Left kidney (tissue), 8 donors: ENCODE measurements at places on chromosomes 2 and 18. TPM values are rescaled to one million over a fixed set of nuclear protein-coding genes. Genes with fewer than 3 reads are reported as not detected.
A peak's percentile ranks its signal among the peaks of the same experiment; 100 is the strongest.

DNA sequence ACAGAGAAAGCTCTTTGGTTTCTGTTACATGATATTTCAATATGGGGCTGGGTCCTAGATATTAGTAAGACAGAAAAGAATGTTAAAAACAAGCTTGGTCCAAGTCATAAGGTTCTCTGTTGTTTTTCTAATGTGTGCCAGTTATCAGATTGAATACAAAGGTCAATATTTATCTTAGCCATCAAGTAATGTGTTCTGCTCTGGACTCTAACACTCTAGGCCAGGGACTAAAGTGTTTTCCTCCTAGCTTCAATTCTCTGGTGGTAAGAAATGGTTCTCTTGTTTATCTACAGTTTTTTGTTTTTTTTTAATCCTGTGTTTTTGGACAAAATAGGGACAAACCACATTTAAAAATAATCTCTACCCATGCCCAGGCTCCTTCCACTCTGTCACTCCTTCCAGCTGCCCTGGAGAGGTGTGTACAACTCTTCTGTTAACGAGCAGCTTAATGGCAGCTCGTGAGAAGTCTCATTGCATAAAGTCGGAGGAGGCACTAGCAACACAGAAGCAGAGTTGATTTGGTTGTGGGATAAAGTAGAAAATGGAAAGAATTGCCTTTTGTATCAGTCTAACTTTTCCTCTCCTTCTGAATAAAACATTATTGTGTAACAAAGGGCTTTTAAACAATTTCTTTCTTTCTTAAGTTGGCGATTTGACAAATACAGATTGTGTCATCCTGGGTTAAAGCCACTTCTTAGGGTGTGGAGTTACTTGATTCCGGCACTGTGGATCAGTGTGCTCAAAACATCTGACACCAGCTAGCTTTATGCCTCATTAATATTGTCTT, 8.0 kb upstream of the SESTD1 start:
- DNase-seq: no peak

GRCh38 chr2:101151859-101152271, 683 bp upstream of the TBC1D8 start:
- DNase-seq: no peak

DNA sequence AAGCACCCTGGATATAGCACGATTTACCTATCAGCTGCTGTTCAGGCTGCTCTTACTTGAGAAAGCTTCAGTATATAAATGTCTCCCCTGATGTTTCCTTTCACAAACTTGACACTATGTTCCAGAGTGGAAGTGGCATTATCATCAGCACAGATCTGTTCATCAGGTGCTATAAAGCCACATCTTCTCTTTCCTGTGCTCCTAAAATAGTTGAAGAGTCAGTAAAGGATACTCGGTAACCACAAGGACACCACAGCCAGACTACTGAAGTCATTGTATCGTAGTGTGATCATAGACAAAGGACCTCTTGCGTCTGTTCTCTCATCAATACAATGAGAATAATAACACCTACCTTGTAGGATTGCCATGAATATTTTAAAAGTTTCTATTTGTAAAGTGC, 841.0 kb upstream of the CELF4 start:
- no peak for DNase-seq

- no peak for DNase-seq
Measured at GRCh38 chr2:183490914-183491313, 366.7 kb downstream of the NUP35 start.

GRCh38 chr18:75071484-75071785, 137.5 kb downstream of the PTGR3 start:
- DNase-seq: no peak

DNA sequence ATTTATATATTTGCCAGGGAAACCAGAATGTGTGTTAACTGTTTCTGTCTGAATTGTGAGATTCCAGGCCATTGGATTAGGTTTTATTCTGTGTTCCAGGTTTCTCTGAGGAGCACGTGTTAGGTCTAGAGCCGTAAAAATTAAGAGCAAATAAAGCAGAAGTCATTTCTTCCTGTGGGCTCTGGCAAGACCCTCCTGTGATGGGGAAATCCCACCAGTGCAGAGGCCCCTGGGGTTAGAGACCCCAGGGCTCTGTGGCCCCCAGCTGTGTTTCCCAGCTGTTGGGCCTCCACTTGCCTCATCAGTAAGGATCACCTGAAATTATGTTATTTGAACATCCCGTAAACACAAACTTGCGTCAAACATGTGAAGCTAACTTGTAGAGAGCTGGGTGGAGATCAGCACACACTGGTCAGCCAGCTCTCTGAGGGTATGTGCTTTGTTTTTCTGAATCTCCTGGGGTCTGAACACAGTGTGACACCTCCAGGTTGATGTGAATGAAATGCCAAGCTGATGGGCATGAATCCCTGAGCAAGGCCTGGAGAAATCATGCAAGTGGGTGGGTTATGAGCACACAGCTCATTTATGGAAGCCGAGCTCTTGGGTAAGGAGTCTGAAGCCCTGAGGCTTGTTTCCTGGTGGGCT, 50.3 kb downstream of the HK2 start:
- no peak for DNase-seq

POTEE gene
- 0.15 TPM for polyA plus RNA-seq

CKAP2L gene
- 20.9 TPM for polyA plus RNA-seq

GRCh38 chr2:58649756-58650155, 408.6 kb upstream of the FANCL start:
- DNase-seq: no peak

PDCD1 gene
- 0.13 TPM for polyA plus RNA-seq

PAX3 gene
- 0.12 TPM for polyA plus RNA-seq

DNA sequence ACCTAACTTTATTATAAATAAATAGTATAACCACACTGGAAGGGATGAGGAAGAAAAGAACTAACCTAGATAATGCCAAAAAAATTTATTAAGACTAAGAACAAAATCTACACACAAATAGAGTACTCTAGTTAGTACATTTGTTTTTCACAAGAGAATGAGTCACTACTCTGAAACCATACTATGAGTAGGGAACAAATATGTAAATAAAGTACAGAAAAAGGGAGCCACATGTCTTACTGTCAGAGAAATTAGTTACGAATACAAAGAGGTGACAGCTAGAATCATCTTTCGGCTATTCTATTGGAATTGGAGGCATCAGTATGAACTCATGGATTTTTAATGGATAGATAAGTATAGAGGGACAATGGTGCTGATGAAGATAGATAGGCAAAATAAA, 150.5 kb downstream of the COPS8 start:
- no peak for DNase-seq

GNLY gene
- polyA plus RNA-seq: 0.27 TPM

GRCh38 chr2:225487878-225488416, 88.4 kb downstream of the NYAP2 start:
- DNase-seq: no peak

CDK5R2 gene
- polyA plus RNA-seq: not detected

GAL3ST2 gene
- polyA plus RNA-seq: 0.76 TPM

SRD5A2 gene
- 0.13 TPM for polyA plus RNA-seq

- DNase-seq: peak; percentile 21
Measured at GRCh38 chr2:99338029-99338585, 918 bp downstream of the EIF5B start.

DNA sequence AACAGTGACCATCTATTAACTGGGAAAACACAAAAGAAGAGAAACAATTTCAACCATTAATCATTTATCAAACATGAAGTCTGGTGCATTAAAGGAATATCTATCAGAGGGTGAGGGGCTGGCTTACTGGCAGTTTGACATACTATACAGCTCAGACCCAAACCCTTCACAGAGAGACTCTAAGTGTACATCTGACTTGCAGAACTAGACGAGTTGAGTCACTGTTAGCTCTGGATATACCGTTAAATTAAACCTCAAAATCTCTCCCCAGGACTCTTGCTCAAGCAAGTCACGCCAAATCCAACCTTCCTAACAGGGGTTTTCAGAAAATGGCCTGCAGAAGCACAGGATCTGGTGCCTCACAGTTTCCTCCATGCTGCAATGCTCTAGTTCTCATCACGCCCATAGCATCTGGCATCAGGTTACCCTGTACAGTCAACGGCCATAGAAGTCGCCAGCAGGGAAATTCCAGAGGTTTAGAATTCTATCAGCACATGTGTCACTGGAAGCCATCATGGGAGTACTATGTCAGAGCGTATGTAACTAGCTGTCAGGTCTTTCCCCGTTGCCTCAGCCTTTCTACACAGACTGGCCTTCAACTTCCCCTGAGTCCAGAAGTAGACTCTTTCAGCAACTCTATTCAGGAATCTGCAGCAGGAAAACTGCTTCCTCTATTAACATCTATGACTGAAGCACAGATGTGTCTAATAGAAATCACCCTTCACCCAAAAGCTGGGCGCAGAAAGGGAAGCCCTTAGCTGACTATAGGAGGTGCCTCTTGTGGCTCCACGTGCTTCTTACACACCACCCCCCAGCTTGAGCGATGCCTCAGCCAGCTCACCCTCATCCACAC, 9.3 kb downstream of the TGOLN2 start:
- DNase-seq: no peak

- no peak for DNase-seq
Measured at GRCh38 chr2:101064868-101065549, 62.9 kb downstream of the RPL31 start.

DNA sequence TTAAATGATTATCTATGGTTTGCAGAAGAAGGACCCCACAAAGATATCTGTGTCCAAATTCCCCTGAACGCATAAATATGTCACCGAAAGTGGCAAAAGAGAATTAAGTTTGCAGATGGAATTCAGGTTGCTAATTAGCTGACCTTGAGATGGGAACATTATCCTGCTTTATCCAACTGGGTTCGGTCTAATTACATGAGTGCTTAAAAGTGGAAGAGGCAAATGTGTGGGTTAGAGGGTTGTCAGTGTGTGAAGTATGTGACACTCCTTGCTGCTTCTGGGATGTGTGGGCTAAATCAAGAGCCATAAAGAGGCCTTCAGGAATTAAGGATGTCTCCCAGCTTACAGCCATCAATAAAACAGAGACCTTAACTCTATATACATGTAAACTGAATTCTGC, 53.5 kb downstream of the CDH19 start:
- DNase-seq: peak; percentile 34

DNA sequence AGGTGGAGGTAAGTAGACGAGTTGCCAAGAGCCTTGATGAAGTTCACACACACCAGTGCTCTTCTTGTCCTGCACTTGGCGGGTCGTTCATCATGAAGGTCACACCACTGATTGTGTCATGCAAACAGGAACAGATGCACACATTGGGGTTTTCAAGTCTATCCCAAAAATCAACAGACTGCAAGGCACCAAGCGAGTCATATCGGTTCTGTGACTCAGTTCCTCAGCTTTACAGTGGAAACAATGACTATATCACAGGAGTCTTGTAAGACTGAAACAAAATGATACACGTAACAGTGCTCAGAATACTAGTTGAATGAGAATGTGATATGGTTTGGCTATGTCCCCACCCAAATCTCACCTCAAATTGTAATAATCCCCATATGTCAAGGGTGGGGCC, 526.9 kb upstream of the ID2 start:
- no peak for DNase-seq

KCNF1 gene
- 0.95 TPM for polyA plus RNA-seq

MAL gene
- 263 TPM for polyA plus RNA-seq

DNA sequence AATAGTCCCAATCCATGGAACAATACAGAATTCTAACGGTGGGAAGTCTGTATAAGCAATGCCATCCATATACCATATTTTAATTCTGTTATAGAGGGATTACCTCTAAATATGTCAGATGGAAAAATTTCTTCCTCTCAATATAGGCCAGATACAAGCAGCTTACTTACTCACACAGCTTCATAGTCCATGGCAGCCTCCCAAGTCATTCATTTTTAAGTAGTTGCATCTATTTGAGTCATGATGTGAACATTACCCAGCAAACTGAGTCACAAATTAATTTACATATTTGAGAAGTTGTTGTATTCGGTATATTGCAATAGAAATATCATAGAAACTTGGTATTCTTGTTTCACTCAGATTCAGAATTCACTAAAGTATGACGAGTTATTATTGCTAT, 20.3 kb downstream of the TBR1 start:
- DNase-seq: no peak

PROKR1 gene
- polyA plus RNA-seq: 0.40 TPM
